ENCODE measurements at places on chromosomes 1 and 21. TPM values are rescaled to one million over a fixed set of nuclear protein-coding genes. Genes with fewer than 3 reads are reported as not detected.
A peak's percentile ranks its signal among the peaks of the same experiment; 100 is the strongest.

- H3K4me3 ChIP-seq: no peak overlapping the region
- H3K27ac ChIP-seq: no peak overlapping the region
- no peaks in the 10 kb centered on the region for H3K36me3 ChIP-seq
- H3K4me1 ChIP-seq: no peaks in the 10 kb centered on the region
Observed at GRCh38 chr21:45574691-45575090, 32.5 kb upstream of the SLC19A1 start.

DNA sequence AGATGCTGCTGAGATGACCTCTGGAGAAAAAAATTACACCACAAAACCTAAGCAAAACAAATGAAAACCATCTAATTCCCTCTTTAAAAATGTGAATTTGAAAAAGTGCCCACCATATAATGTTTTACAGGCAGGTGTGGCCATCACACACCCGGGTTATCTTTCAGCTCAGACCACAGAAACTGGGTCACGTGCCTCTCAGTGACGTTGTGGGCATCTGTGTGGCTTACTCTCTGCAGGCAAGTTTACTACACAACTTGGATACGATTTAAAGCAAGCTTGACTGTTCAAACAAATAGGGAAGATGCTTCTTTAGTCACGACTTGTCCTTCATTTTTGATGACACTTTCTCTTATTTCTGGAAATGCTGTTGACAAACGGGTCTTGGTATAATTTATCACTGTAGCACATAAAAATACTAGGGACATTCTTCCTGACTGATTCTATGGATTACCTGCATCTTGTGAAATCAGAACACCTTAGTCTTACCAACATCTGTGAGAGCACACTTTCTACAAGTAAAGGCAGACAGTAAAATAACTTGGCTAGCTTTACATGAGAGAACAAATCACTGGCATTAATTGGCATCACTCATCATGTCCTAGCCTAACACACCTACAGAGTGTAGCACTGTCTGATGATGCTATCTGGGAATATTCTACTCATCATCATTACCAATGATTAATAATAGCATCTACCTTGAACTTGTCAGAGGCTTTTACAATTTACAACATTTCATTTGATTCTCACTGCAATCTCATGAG is 89.3 kb upstream of the EDEM3 start:
- H3K27ac ChIP-seq: no peak overlapping the region
- peaks cover under 1% of the 10 kb centered on the region for H3K4me1 ChIP-seq
- no peak overlapping the region for H3K4me3 ChIP-seq
- no peaks in the 10 kb centered on the region for H3K36me3 ChIP-seq
- no peak for DNase-seq
- H3K27me3 ChIP-seq: no peaks in the 10 kb centered on the region

- H3K4me1 ChIP-seq: no peaks in the 10 kb centered on the region
- H3K36me3 ChIP-seq: no peaks in the 10 kb centered on the region
- no peak for DNase-seq
Observed at GRCh38 chr1:119779869-119780356, 11.2 kb upstream of the HMGCS2 start.

GRCh38 chr1:226534645-226535044 is 13.9 kb upstream of the STUM start:
- no peaks in the 10 kb centered on the region for H3K27me3 ChIP-seq
- no peak for DNase-seq
- no peak overlapping the region for H3K27ac ChIP-seq
- H3K4me3 ChIP-seq: no peak overlapping the region
- no peaks in the 10 kb centered on the region for H3K36me3 ChIP-seq

GRCh38 chr21:14737922-14738321 is 191.8 kb upstream of the SAMSN1 start:
- peak; percentile 69 for DNase-seq
- no peak overlapping the region for H3K4me3 ChIP-seq
- no peaks in the 10 kb centered on the region for H3K36me3 ChIP-seq
- H3K4me1 ChIP-seq: no peaks in the 10 kb centered on the region
- H3K27ac ChIP-seq: no peak overlapping the region

GRCh38 chr21:36134803-36135390 is at the start of gene CBR3:
TSS of gene CBR3 (plus strand) at chr21:36135079. CDS start at chr21:36135193, 114 bp downstream.
- H3K27me3 ChIP-seq: no peaks in the 10 kb centered on the region
- H3K4me1 ChIP-seq: peaks cover 15% of the 10 kb centered on the region
- DNase-seq: peak; percentile 77
- H3K27ac ChIP-seq: peak within 1 kb of the TSS; percentile 76

GRCh38 chr1:204409123-204409522 is 2.5 kb downstream of the PPP1R15B start:
- peak overlapping the region; percentile 99 for H3K4me3 ChIP-seq
- H3K27ac ChIP-seq: peak overlapping the region; percentile 99
- no peaks in the 10 kb centered on the region for H3K27me3 ChIP-seq
- no peak for DNase-seq
- H3K4me1 ChIP-seq: peaks cover 17% of the 10 kb centered on the region

GRCh38 chr21:35406635-35407034 is 357.5 kb upstream of the RUNX1 start:
- DNase-seq: no peak
- no peak overlapping the region for H3K4me3 ChIP-seq
- H3K27ac ChIP-seq: no peak overlapping the region

- peaks cover 20% of the 10 kb centered on the region for H3K4me1 ChIP-seq
- no peak overlapping the region for H3K4me3 ChIP-seq
- no peaks in the 10 kb centered on the region for H3K27me3 ChIP-seq
- H3K27ac ChIP-seq: no peak overlapping the region
Observed at GRCh38 chr1:202590126-202590525, 120.1 kb downstream of the SYT2 start.

DNA sequence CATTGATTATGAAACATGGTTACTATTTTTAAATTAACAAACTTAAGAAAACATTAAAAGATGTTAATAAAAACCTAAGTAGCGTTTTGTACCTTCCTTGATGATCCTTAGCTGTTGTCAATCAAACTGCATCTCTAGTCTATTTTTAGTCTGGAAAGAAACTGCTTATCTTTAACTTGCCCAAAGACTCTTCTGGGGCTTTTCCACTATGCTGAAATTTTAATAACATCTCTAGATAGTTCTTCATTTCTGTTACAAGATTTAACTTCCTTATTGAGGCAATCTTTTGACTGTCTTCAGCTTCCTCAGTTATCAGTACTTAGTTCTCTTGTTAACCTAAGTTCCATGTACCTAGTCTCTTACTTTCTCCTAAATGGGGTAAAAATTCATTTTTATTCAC is 135.9 kb upstream of the HMCN1 start:
- peaks cover 17% of the 10 kb centered on the region for H3K4me1 ChIP-seq
- no peaks in the 10 kb centered on the region for H3K27me3 ChIP-seq
- H3K27ac ChIP-seq: no peak overlapping the region
- H3K4me3 ChIP-seq: no peak overlapping the region
- no peaks in the 10 kb centered on the region for H3K36me3 ChIP-seq
- no peak for DNase-seq

DNA sequence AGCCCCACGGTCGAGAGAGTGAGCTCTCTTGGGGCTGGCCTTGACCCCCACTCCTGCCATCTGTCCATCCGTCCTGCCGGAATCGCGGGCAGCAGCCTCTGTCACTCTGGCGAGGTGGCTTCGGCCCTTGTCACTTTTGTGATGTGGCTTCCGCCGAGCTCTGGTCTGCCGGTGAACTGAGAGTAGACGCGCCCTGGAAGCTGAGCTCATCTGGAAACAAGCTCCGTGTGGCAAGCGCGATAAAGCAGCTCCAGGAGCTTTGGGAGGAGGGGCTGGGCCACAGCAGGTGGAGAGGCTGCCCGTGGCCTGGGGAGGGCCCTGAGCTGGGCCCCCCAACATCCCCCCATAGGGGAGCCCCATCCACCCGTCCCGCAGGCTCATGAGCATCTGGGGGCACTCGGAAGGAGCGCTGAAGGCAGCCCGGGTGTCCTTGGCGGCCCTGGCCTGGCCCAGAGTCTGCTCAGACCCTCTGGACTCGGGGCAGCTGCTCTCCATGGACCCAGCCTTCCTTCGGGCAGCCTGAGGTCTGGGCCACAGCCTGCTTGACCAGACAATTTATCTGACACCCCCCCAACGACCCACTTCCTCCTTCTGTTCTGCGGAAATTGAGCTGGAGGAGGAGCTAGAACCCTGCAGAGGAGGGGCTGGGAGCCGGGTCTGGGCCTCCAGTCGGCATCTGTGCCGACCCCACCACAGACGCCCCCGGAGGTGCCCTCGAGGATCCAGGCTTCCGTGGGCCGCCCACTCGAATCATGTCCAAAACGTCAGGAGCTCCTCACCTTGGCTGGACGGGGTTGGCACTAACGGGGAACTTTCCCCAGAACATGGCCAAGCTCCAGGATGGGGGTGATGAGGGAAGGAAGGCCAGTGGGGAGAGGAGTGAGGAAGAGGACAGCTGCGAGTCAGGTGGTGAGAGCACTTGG is 59.1 kb downstream of the SLC19A1 start:
- no peaks in the 10 kb centered on the region for H3K27me3 ChIP-seq
- H3K4me1 ChIP-seq: no peaks in the 10 kb centered on the region
- no peak for DNase-seq

GRCh38 chr1:86114816-86115400 is 41.7 kb downstream of the COL24A1 start:
- no peak for DNase-seq
- no peaks in the 10 kb centered on the region for H3K36me3 ChIP-seq
- H3K4me3 ChIP-seq: no peak overlapping the region
- no peaks in the 10 kb centered on the region for H3K27me3 ChIP-seq
- no peak overlapping the region for H3K27ac ChIP-seq

DNA sequence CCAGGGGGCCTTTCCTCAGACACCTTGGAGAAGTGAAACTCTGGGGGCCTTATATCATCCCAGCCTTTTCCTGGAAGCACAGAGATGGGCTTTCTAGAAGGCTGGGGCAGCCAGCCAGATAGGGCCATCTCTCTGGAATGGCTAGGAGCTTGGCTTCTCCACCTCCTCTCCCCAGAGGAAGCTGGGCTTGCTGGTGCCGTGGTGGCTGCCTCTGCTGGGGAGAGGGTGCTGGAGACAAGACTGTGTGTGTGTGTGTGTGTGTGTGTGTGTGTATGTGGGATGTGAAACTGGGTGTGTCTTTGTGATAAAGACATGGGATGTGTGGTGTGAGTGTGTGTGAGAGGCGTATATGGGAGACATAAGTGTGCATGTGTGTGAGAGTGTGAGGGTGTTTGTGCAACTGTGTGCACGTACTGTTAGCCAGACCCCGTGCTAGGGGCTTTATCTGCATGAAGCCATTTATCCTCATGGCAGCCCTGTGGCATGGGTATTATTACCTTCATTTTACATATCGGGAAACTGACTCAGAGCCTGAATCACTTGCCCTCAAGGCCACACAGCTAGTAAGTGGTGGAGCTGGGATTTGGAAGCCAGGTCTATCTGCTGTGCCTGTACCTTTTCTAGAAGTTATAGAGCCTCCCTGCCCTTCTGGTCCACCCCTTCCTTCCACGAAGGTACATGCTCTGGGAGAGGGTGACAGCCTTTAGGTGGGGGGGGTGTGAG is 44.2 kb downstream of the PTPRU start:
- no peak overlapping the region for H3K27ac ChIP-seq
- H3K4me1 ChIP-seq: peaks cover 9% of the 10 kb centered on the region
- no peaks in the 10 kb centered on the region for H3K27me3 ChIP-seq

DNA sequence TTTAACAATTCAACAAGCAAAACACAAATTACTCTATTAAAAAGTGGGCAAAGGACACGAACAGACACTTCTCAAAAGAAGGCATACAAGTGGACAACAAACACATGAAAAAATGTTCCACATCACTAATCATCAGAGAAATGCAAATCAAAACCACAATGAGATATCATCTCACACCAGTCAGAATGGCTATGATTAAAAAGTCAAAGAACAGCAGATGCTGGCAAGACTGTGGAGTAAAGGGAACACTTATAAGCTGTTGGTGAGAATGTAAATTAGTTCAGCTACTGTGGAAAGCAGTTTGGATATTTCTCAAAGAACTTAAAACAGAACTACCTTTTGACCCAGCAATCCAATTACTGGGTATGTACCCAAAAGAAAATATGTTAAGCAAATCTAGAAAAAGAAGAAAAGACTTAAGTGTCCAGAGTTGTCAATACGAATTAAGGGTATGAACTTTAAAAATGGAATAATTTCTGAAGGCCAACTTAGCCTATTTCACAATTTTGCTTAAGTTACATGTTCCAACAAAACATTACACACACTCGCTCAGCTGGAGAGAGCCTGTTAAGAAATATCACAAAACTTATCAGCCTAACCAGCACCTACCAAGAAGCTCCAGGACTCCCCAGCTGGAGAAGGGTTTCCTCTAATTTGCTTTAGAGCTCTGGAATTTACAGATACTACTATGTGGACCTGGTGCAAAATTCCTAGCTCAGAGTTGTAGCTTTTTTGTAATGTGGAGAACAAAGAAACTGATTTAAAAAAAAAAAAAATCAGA is 232.1 kb downstream of the DUSP10 start:
- DNase-seq: no peak
- H3K27me3 ChIP-seq: no peaks in the 10 kb centered on the region

- peaks cover 23% of the 10 kb centered on the region for H3K4me1 ChIP-seq
- H3K4me3 ChIP-seq: no peak overlapping the region
- DNase-seq: no peak
Observed at GRCh38 chr1:153624965-153625611, 2.2 kb downstream of the S100A13 start.

GRCh38 chr1:183404476-183404875 is 13.7 kb downstream of the NMNAT2 start:
- H3K36me3 ChIP-seq: no peaks in the 10 kb centered on the region
- no peak for DNase-seq
- no peak overlapping the region for H3K4me3 ChIP-seq
- peaks cover 5% of the 10 kb centered on the region for H3K4me1 ChIP-seq

DNA sequence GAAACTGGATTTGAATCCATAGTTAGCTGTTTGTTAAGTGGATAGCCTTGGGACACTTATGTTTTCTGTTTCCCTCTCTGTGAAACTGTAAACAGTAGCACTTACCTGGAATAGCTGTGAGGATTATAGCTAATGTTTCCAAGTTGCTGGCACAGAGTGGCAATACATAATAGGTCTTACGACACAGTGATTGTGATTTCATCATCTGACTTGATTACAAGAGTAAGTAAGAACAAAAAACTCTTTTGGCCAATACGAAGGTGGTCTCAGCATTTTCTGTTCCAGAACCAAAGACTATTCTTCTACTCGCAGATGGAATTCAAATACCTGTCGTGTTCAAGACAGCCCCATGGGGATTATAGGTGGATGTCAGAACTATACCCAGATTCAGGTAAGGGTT is 2.1 kb downstream of the C8B start:
- H3K4me1 ChIP-seq: peaks cover 5% of the 10 kb centered on the region
- no peaks in the 10 kb centered on the region for H3K36me3 ChIP-seq
- H3K27ac ChIP-seq: no peak overlapping the region
- no peak for DNase-seq
- no peak overlapping the region for H3K4me3 ChIP-seq

The MMEL1 gene
- not detected for total RNA-seq

The KCNA3 gene
- total RNA-seq: 0.43 TPM

The CDK18 gene
- total RNA-seq: 9.2 TPM

The LAMC1 gene
- 98.6 TPM for total RNA-seq

The BGLAP gene
- total RNA-seq: 2.8 TPM

The KRTAP7-1 gene
- total RNA-seq: not detected

The CCDC185 gene
- not detected for total RNA-seq

Data from A673 (cell line).